ENCODE measurements at places on chromosomes 4 and X.

GRCh38 chr4:108959491-108959890, 196.6 kb upstream of the ETNPPL start:
- DNase-seq = no peak

GRCh38 chr4:4613641-4614286, 71.9 kb upstream of the STX18 start:
- no peak for DNase-seq

- DNase-seq = no peak
Measured at GRCh38 chr4:159446266-159446976, 343.5 kb downstream of the RAPGEF2 start.

- no peak for DNase-seq
Measured at GRCh38 chr4:174485025-174485424, 37.3 kb downstream of the HPGD start.

- DNase-seq = no peak
Measured at GRCh38 chr4:71069063-71069462, 75.6 kb downstream of the DCK start.

GRCh38 chrX:22395372-22395771, 122.7 kb downstream of the CBLL2 start:
- DNase-seq = no peak

DNA sequence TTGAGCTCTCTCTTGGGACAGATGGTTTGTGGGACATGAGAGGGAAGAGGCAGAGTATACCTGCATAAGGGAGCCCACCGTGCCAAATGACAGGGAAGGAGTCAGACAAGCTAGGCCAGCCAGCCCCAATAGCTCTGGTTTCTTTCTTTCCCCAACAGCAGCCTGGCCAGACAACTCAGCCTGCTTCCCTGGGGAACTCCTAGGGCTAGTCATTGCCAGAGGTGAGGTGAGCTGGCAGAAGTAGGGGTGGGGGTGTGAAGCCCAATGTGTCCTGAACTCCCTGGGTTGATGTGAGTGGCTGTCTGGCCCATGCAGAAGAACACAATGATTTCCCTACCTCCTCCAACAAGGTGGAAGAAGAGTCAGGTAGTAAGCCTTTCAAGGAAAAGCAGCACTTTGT, 135.5 kb downstream of the AMMECR1 start:
- DNase-seq = no peak

GRCh38 chrX:47722260-47722659, 63.3 kb upstream of the UXT start:
- no peak for DNase-seq

GRCh38 chr4:183038436-183038835, 60.6 kb upstream of the WWC2 start:
- DNase-seq = no peak

DNA sequence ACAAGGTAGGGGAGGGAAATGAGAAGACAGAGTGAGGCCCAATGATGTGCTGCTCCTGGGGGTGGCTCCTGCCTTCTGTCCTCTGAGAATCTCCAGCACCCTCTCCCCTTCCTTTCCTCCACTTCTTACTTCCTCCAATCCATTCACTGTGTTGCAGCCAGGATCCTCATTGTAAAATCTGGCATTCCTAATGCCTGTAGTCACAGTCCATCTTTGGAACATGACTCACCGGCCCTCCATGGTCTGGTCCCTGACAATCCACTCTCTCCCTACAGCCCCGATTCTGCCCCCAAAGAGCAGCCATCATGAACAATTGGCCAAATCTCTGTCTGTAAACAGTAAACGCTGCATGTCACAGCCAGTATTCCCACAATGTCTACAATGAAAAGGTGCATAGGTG, 72.9 kb downstream of the CLNK start:
- DNase-seq = no peak

- no peak for DNase-seq
Measured at GRCh38 chr4:73520821-73521220, 39.3 kb downstream of the AFM start.

GRCh38 chr4:48033825-48034413, 17.3 kb downstream of the NIPAL1 start:
- DNase-seq = peak; percentile 51

DNA sequence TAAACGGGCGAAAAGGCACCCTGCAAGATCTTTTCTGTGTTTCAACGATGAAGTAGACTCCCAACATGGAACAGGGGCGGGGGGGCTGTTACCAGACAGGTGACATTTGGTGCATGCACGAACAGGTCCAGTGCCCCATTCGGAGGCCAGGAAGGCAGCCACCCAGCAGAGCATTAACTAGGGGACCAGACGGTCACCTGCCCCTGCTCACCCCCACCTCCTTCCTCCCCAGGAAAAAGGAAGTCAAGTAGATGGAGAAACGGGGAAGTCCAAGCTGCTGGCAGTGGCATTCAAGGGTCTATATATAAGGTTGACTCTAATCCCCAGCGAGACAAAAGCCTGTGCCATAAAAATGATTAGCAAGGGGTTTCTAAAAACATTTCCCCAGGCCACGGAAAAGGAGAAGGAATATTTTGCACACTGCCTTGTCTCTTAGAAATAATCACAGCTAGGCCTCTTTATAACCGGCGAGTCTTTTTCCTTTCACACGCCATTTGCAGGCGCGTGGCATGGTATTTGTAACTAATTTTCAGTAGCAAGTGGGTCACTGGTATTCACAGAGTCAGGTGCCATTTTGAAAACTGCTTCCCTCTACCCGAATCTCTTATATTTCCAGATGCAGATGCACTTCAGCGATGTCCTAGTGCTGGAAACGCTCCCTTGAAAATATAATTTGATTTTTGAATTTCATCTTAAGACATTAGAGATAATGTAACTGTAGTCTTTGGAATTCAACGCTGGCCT, 1.2 kb upstream of the TMSB4X start:
- DNase-seq = no peak

- no peak for DNase-seq
Measured at GRCh38 chr4:119682099-119682498, 53.5 kb upstream of the PDE5A start.

DNA sequence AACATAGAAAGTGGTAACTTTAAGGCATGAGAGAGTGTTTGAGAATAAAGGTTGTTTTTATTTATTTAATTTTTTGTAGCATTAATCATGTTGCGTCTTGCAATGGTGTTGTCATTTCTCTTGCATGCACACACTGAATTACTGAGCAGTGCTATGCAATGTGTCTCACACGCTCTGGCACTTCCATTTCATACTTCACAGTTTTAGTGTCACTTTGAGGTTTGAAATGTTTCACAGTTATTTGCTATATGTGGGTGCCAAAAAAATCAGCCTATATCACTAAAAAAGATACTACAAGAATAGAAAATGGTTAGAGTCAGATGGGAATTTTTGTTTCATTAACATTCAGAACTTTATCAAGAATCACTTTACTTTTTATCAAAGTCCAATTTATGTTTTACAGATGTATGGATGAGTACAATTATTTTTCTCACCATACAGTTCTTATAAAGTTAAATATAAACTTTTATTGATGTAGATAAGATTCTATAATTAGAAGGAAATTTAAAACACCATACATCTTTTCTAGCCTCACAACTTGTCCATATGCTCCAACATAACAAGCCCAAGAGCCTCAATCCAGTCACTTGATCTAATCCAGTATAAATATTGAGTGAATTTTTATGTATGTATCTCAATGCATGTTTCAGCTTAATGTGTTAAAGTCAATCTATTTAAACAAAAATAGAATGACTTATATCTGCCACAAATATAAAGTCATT, 114.0 kb downstream of the IQCM start:
- no peak for DNase-seq

DNA sequence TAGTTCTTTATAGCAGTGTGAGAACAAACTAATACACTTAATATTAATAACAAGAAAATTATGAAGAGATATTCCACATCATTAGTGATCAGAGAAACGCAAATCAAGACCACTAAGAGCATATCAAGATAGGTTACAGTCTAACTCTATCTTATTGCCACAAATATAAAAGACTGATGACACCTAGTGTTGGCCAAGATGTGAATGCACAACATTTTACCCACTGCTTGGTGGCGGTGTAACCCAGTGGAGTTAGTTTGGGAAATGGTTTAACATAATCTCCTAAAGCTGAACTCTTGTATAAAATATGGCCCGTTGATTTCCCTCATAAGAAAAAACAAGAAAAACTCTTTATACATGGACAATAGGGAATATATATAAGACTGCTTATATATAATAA, 92.4 kb downstream of the SLITRK2 start:
- no peak for DNase-seq

DNA sequence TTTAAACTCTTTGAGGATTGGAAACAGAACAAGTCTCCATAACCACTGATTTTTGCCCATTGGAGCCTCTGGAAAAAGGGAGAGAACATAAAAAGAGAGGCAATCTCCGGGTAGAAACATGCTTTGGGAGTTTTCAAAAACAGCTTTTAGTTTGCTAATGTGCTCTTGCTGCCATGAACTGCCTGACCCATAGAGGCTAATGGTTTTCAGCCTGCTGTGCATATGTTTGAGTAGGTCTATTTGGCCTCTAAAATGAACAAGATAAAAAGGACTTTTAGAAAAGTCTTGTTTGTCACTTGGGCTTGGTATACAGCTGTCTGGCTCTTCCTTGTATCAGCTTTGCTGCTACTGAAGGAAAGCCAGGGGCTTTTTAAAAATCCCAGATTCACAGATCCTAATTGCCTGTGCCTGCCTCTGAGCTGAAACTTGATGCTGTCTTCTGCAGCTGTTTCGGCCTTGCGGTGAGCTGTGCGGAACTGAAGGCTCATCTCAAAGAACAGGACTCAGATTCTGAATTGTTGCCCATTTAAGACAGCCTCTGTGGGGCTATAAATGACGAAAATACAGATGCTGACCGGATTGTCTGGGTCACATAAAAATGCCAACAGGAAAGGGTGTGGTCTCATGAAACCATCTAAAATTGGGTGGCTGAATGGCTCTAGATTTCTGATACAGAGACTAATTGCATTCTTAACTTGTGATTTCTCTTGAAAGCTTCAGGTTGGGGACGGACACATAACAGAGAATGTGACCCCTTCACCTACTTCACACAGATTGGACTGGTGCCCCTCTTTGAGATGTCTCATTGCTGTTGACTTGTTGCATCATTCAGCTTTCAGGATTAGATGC, 18.4 kb upstream of the ZNF41 start:
- DNase-seq = no peak

DNA sequence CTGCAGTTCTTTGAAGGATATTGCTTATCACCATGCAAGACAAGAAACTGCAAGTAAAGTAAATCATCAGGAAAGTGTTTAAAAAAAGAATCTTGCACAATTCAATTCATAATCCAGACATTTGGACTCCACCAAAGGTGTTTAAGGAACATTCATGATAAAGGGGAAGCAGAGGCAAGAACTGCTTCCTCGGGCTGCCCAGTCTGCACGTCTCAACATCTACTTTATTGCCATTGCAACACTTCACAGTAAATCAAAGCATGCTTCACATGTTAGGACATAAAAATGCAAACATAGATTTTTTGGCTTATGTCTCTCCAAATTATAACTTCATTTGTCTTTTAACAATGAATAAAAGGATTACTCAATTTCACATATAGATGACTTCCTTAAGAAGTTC, 42.5 kb downstream of the MID1 start:
- DNase-seq = no peak

DNA sequence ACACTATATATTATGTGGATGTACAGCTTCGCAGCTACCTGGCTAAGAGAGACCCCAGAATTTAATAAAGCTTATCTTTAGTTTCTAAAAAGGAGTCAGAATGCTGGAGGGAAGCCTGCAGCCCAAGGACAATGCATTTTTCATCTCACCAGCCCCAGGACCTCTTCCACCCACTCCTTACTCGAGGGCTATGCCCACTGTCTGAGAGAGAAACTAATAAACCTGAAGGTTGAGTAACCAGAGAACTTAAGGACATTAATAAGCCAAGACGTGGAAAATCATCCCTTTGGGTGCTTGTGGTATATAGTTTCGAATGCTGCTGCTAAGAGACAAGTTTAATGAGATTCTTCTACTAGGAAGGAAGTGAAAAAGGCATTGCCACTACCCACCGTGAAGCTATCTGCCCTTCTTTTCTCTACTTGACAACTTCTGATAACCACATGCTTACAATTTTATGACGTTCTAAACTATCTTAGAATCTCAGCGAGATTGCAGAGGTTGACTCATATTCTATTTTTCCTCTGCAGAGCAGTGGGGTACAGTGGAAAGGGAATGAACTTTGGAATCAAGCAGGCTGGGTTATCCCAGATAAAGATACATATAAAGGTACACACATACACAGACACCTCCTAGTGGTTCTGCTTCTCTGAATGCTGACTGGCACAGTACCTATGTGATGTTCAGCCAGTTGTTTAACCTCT, 3.3 kb downstream of the RELL1 start:
- no peak for DNase-seq

DNA sequence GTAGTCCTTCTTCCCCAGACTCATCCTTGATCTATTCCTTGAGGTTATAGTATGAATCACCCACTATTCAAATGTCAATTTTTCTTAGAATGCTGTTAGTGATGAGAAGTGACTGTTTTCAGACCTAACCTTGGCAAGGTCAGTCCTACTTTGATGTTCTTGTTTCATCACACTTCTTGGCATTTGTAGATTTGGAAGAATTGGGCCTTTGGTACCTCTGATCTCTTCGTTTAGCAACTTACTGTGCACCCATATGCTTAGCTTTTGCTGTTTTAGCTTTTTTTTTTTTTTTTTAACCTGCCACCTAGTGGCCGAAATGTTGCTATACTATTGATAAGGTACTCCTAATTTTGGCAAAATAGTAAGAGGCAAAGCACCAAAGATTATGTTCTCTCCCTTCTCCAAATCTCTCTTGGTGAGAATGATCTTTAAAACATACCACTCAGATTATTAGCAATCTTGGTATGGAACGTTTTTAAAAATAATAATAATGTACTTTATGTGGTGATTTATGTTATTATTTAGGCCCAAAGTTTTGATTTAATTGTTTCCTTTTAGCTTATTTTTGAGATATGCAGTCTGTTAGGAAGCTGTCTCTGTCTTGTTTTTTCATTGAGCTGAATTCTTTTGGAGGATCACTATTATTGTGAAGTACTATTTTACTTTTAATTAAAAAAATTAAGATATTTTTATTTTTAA, 16.6 kb downstream of the DCK start:
- DNase-seq = no peak

DNA sequence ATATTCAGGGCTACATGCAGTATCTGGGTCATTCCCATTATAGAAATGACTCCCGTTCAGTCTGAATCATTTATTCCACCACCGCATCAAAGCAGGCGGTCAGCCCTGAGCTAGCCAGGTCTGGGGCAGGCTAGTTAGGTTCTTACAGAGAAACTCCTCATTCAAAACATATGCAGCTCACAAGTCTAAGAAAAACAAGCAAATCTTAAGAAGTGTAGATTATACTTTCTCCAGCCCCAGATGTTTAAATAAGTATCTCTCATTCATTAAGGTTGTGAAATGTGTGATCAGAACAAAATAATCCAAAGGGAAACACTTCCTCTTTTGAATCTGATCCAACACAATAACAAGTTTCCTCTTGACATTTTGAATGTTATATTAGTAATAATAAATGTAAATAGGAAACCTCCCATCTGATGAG, 441.9 kb downstream of the INPP4B start:
- DNase-seq = no peak

GRCh38 chr4:71247706-71248105, 91.1 kb upstream of the SLC4A4 start:
- no peak for DNase-seq

- no peak for DNase-seq
Measured at GRCh38 chr4:141153751-141154510, 20.7 kb upstream of the RNF150 start.

- DNase-seq = no peak
Measured at GRCh38 chrX:109840585-109840984, 107.5 kb upstream of the ACSL4 start.

Data from stimulated activated CD8-positive, alpha-beta memory T cell treated with anti-CD3 and anti-CD28 coated beads, Interleukin-15, amount 100 ng/mL, for 1 hour (primary cell).